CD4-positive, alpha-beta T cell treated with Interferon alpha-2 for 1 hour (primary cell): ENCODE measurements at places on chromosomes 16 and 17.

- DNase-seq = no peak
Observed at GRCh38 chr17:2723997-2724783, 12.6 kb upstream of the CLUH start.

GRCh38 chr17:19672009-19672750 is 23.6 kb downstream of the ALDH3A2 start:
- DNase-seq = no peak

DNA sequence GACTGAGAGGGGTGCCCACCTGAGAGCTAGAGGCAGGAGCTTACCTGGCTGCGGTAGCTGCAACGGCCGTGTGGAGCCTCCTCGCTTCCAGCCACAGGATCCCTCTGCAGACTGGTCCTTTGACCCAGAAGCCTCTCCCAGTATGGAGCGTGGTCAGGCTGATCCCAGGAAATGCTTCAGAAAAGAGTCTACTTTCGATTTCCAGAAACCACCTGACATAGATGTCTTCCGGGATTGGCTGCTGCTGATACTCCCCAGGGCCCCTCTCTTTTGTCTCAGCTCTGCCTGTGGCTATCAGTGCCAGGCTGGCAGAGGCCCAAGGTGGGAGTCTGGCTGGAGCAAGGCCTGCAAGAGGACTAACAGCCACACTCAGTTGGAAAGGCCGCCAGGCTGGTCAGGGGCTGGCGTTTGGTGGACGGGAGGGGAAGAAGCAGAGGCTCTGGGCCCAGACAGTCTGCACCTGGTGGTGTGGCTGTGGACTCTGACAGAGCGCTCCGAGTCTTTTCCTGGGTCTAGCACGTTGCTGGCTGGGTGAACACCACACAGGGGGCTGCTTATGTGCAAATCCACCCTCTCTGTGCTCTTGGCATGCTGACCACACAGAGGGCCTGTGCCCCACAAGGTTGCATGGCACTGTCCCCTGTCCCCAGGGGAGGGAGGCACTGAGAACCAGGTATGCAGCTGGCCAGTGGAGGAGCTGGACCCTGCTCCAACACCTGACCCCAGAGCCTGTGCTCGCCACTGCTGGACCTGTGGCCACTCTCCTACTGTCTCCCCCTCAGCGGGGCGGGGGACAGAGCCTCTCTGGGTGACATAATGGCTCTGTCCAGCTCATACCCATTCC is at the start of gene LGALS3BP:
Gene LGALS3BP (minus strand): TSS at position 144 of the 844 bp plus-strand sequence. CDS start 2,732 bp downstream, outside the sequence.
- DNase-seq = peak; percentile 54

- no peak for DNase-seq
Observed at GRCh38 chr17:81368161-81369022, 26.9 kb upstream of the BAHCC1 start.

- peak; percentile 83 for DNase-seq
Observed at GRCh38 chr16:57899771-57900661, 70.9 kb downstream of the CNGB1 start.

- no peak for DNase-seq
Observed at GRCh38 chr16:70410734-70411133, 28.2 kb downstream of the ST3GAL2 start.

GRCh38 chr17:37762666-37763065 is 17.8 kb upstream of the HNF1B start:
- no peak for DNase-seq

DNA sequence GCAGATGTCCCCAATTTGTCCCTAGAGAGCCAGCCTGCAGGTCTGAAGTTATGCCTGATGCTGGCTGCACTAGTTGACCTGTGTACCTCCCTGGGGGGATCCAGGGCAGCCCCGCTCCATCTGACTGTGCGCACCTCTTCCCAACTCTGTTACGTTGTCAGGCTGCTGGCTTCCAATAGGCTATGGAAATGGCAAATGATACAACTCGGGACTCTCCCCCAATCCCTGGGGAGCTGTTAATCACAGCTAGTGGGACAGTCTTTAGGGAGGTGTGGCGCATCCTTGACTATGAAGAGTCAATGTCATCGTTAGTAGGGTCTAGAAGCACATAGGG is 30.1 kb downstream of the GPRC5B start:
- DNase-seq = no peak

DNA sequence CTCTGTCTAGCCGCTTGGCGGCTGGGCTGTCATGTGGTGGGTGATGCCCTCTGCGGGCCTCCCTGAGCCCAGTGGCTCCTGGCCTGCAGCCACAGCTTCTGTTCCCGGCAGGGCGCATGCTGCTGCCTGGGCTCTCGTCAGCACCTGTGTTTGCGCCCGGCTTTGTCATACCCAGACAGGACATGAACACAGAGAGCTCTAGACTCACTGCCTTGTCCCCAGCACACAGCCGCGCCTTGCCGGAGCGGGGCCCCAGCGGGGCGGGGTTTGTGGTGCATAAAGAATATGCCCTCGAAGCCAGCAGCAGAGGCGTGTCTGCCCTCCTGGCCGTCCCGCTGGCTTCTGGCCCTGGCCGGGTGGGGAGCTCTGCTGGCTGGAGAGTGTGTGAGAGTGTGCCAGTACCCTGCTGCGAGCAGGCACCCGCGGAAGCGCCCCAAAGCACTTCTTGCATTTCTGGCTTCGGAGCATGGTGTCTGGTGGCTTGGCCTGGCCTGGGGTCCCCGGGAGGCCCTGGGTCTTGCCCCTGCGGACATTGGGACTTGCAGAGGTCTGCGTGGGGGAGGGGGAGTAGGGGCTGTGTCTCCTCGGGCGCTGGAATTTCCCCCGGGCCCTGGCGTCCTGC is 14.4 kb downstream of the ASPSCR1 start:
- no peak for DNase-seq

DNA sequence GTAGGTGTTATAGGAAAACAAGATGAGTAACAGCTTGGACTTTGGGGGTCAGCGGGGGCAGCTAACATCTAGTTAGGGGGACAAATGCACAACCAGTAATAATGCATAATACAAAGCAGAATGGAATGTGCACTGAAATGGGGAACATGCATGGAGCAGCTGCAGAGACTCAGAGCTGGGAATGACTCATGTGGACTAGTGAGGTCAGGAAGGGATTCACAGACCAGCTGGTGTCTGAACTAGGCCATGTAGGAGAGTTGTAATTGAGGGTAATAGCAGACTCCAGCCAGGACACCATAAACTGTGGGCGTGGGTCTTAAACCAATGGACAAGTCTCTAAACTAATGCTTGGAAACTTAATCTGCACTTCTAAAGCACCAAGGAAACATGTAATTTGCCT is 176.8 kb upstream of the ASIC2 start:
- DNase-seq = no peak

GRCh38 chr17:76411247-76411646 is 26.8 kb downstream of the SPHK1 start:
- DNase-seq = no peak

DNA sequence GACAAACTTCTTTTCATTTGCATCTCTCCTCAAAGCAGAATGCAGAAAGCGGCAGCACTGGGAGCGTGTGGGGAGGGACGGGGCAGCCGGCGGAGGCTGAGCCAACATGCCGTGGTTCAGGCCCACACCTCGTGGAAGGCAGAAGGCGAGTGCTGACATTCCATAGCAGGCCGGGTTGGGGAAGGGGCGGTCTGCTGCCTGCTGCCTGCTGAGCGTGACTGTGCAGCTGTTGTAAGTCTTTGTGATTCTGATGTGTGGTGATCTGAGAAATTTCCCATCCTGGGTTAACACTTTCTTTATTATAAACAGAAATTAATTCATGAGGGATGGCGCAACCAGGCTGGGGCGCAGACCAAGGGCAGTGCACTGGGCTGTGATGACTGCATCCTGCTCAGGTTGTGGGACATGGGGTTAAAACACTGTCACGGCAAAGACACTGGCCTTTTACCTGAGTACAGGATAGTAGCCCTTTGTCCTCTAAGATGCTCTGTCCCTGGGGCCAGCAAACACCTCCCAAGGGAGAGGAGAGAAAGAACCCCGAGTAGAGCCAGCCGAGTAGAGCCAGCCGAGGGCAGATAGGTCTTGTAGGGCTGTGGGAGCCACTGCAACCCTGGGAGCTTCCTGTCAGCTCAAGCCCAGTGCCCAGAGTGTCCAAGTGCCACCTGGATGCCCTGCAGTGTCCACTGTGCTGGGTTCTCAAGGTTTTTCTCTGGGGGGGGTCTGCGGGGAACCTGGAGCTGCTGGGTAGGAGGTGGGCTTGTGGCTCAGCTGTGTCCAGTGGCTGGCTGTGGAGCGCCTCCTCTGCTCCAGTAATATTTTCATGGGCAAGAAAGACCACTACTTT is 8.8 kb upstream of the DNASE1 start:
- no peak for DNase-seq

DNA sequence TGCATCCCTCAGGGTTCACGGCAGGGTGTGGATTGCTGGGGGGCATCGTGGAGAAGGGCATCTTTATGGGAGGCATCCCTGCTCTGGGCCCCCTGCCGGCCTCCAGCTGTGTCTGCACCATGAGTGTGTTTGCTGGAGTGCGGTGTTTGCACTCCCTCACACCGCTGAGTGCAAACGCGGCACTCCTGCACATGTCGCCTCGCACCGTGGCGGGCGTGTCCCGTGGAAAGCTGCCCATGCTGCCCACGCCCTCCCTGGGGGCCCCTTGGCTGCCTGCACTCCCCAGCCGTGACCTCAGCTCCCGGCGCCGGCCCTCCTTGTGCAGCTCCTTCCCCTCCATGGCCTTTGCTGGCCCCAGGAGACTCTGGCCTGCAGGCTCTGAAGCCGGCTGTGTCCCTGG is 74.6 kb upstream of the ZNF750 start:
- DNase-seq = no peak

GRCh38 chr16:66420396-66420795 is 6.7 kb upstream of the BEAN1 start:
- DNase-seq = no peak

DNA sequence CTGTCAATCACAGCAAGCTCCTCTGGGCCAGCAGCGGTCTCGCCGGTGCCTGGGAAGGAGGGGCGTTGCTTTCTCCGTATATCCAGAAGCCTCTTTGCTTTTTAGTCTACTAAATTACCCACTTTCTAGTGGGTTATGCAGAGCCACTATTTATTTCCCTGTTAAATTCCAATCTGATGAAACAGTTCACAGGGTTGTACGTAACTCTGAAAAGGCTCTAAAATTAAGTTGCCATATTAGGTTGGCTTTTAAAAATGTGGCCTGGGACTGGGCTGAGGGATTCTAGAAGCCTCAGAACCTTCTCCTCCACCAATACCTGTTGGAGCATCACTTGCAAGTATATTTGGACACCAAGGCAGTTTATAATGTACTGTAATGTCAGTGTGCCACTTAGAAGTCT is 27.2 kb downstream of the MARCHF10 start:
- DNase-seq = no peak

GRCh38 chr17:60095830-60096229 is 17.1 kb upstream of the HEATR6 start:
- no peak for DNase-seq

- no peak for DNase-seq
Observed at GRCh38 chr16:671353-672131, 3.6 kb downstream of the RHOT2 start.

DNA sequence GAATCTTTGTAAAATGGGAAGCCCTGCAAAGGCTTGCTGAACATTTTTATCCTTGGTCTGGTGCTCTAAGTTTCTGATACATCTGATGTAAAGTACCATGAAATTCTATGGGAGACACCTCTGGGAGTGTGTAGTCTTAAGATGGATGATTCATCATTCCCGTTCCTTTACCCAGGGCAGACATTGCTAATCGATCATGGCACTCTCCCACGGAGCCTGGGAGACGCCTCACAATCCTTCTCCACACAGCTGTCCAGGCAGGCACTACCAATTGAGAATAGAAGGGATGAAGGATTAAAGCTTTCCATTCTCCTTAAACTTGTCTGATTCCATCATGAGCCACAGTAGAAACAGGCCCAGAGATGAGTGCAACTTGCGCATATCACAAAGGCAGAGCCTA is 144.8 kb downstream of the GSG1L start:
- no peak for DNase-seq

GRCh38 chr17:71505981-71506380 is 614.8 kb upstream of the SOX9 start:
- no peak for DNase-seq

- no peak for DNase-seq
Observed at GRCh38 chr16:9054460-9054859, 37.0 kb upstream of the HAPSTR1 start.

DNA sequence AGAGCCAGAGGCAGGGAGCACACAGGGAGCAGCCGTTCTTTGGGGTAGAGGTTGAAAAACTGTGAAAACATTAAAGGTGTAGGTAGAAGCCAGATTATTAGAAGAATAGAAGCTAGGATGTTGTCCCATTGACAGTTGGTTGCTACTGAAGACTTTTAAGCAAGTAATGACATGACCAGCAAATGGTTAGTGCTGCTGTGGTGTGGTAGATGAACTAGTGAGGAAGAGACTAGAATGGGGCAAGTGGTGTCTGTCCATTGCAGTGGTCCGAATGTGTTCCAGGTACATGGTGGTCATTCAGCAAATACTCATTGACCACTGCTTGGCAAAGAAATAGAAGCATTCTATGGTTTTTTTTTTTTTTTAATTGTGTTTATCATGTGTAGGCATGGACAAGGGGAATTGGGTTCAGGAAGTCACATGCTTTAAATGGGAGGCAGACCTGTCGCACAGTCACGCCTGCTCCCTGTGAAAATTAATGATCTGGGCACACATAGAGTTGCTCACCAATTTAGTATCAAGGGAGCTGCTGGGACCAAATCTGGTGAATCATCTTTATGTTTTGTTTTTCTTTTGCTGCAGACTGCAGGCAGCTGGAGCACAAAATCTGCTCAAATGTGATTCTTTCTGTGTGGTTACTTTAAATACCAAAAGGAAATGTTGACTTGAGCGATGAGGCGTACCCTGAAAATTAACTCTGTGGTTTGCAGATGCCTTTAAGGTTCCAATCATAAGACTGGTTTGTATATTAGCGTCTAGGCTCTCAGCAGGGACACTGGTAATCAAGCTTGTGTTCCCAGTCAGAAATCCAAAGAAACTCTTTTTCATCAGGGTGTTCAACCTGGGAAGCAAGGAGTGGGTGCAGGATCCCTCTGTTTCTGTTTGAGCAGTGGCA is 30.7 kb downstream of the YPEL2 start:
- DNase-seq = peak; percentile 41

GRCh38 chr16:5188989-5189352 is 91.4 kb upstream of the EEF2KMT start:
- DNase-seq = no peak

- DNase-seq = no peak
Observed at GRCh38 chr17:55281649-55282378, 17.1 kb downstream of the HLF start.

GRCh38 chr16:69720822-69721430 is 5.4 kb downstream of the NQO1 start:
- DNase-seq = no peak

- DNase-seq = peak; percentile 68
Observed at GRCh38 chr17:42578282-42578869, 847 bp upstream of the PSMC3IP start.

- DNase-seq = no peak
Observed at GRCh38 chr17:80781211-80781610, 210.4 kb upstream of the CHMP6 start.

DNA sequence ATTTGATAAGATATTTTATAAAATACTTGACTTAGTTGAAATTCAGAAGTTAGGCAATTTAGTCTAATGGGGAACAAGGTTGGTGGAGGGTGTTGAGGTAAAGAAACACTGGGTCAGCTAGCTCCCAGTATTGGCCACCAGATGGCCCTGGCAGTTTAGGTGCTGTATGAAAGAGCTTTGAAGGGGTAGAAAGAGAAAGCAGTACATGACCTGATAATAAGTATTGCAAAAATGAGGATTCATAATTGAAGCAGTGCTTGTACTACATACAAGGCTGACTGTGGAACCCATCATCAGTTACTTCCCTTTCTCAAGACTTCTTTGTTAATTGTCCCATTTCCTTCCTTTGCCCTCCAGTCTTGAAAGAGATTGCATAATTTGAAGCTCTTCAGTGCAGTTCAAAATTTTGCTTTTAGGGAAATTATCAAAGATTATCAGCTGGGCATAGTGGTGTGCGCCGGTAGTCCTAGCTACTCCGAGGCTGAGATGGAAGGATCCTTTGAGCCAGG is 29.4 kb downstream of the TANC2 start:
- peak; percentile 23 for DNase-seq
